ENCODE measurements at places on chromosomes 3 and 15.

- DNase-seq = no peak
Measured at GRCh38 chr15:66993874-66994696, 71.3 kb upstream of the SMAD3 start.

DNA sequence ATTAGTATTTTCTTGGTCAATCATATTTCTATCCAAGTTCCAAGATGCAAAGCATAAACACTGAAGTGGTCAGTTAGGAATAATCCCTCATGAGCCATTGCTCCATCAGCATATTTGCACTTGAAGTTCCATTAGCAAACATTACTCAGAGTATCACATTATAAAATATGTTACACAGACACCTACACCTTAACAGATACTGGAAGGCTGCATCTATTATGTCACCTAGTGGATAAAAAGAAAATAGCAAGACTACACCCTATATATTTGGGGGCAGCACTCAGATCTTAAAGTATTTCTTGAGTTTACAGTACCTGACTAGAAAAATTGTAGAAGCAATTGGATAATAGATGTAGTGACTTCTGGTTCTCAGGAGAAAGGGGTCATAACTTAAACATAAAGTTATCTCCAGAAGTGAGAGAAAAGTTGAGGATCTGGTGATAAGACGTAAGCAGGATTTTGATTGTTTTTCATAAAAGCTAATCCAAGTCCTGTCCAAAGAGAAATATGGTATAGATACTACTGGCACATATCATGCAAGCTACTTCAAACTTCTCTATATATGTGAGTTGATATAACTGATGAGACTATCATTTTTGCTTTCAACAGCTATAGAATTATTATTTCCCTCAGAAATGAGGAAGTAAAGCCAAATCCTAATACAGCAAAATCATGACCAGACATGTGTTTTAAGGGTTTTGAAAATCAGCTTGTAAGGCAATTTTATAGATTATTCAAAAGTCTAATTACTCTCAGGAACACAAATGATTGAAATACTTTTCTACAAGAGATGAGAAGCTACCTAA lies 422.2 kb downstream of the GBE1 start:
- no peak for DNase-seq

DNA sequence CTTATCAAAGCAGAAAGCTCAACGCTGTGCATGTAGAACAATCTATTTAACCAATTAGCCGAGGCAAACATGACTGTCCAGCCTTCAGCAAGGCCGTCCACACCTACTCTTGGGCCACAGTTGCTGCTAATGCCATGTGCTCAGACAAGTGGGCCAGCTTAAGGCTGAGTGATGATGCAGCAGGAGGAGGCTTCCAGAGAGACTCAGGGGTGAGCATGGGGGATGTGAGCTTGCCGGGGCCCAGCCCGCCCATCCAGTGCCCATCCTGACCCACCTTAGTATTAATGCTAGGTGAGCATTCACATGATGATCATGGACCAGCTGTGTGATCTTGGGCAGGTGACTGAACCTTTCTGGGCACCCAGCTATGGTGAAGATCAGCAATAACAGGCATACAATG lies 150.1 kb downstream of the TPRA1 start:
- DNase-seq = no peak

- no peak for DNase-seq
Measured at GRCh38 chr3:42961633-42962032, 17.5 kb upstream of the GASK1A start.

- DNase-seq = no peak
Measured at GRCh38 chr3:170953229-170953628, 44.8 kb upstream of the EIF5A2 start.

GRCh38 chr15:63369781-63370180 lies 11.9 kb downstream of the CA12 start:
- no peak for DNase-seq

DNA sequence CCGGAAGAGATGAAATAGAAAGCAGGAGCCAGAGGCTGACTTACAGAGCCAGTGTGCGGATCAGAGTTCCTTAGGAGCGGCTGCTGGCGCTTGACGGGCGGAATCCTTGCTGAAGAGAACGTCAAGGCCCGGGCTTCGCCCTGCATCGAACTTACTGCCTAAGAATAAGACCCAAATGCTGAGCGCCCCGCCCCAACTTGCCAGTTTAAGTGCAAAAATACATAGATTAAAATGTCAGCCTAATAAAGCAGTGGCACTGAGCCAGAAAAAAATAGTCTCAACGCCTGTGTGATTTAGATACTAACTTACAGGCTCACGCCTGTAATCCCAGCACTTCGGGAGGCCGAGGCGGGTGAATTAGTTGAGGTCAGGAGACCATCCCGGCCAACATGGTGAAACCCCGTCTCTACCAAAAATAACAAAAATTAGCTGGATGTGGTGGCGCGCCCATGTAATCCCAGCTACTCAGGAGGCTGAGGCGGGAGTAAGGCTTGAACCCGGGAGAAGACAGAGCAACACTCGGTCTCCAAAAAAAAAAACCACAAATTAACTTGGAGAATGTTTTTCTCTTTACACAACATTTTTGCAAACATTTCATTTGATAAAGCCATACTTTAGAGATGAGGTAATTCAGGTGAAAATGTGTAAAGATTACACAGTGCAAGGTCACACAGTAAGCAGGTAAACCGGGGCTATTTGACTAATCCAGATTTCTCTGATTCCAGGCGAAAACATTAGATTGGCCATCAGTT lies 1.2 kb upstream of the UBP1 start:
- DNase-seq = no peak

DNA sequence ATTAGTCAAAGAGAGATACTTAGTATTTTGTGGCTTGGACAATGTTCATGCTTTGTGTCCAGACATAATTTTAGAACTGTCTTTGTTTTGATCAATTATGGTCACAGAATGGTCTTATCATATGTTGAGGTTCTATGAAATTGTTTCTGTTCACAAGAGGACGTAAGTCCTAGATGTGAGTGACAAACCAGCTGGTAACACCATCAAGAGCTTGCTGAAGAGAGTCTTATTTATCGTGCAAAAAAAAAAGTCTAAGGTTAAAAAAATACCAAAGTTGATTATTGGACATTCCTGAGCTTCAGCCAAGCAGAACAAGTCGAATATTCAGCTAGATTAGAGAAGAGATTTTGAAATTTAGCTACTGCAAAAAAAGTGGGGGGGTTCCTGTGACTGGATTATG lies 495.9 kb upstream of the NAALADL2 start:
- DNase-seq = no peak

DNA sequence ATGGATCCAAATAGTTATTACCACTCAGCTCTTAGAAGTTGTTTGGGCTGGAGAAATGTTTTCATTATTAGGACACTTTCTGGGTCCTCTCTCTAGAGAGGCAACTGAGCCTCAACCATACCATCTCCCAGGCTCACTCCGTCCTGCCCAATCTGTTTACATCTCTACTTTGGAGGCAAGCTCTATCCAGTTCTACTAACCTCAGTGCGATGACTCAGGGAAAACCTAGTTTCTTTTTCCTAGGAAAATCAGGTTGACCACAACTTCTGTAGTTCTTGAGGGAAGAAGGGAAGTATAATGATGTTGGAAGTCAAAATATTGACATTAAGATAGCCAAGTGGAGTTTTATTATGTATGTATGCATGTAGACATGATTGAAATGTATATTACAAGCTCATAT lies 40.4 kb downstream of the LPP start:
- DNase-seq = no peak

DNA sequence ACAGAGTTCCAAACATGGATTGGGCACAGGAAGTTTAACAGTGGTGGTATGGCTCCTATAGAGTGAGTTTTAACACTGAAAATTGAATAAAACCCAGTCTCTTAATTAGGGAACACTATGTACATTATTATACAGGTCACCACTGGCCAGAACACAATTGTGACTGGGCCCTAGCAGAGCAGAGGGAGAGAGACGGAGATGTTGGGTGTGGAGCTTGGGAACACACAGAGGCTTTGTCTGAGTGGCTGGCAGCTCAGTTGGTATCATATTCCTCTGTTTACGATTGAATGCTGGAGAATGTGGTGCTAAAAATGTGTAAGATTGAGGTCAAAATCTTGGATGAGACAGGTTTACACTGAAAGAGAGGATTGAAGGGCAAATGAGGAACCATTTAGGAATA lies 6.8 kb upstream of the MOBP start:
- no peak for DNase-seq

DNA sequence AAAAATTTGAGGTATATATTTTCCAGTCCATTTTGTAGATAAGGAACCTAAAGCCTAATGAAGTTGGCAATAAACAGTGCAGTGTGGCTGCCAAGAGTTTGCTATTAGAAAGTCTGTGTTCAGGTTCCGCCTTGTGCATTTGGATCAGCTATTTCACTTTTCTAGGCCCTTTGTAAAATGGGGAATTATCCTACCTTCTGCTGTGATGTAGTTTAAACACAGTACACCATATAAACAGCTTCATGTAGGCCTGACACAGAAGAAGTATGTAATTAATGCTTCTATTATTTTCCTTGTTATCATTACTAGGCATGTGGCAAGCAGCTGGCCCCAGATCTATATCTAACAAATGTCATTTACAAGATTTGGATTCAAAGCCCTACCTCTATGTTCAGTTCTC lies 456.3 kb downstream of the GABRG3 start:
- no peak for DNase-seq

DNA sequence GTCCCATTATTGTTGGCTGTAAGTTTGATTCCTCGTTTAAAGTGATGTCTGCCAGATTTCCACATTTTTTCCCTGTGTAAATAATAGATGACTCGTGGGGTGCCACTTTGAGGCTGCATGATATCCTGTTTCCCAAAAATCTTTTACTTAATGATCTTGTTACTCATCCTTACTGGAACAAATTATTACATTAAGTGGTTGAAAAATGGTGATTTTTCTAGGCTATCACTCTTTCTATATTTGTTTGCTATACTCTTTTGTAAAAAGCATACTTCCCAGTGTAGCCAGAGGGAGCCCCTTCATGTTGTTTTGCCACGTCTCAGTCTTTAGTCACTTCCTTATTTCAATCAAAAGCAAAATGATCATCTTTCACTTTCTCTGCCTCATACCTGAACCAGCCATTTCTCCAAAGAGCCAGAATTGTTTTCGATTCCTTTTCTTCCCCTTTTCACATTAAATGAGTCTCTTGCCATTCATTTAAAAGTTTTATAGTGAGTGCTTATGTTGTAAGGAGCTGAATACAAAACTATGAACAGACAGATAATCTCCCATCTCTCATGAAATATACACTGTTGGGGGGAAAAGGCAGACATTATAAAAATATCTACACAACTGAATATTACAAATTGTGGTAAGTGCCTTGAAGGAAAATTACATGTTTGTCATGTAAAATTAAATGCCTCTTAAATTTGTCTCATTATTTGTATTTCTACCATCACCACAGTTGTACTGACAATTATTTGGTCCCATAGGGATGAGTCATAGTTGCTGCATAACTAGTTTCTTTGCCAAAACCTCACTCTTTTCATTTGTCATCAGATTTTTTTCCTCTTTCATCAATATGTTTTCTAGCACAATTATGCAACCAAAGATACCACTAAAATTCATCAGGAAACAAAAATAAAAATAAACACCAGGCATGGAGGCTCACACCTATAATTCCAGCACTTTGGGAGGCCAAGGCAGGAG lies 41.5 kb downstream of the ADGRG7 start:
- DNase-seq = no peak

DNA sequence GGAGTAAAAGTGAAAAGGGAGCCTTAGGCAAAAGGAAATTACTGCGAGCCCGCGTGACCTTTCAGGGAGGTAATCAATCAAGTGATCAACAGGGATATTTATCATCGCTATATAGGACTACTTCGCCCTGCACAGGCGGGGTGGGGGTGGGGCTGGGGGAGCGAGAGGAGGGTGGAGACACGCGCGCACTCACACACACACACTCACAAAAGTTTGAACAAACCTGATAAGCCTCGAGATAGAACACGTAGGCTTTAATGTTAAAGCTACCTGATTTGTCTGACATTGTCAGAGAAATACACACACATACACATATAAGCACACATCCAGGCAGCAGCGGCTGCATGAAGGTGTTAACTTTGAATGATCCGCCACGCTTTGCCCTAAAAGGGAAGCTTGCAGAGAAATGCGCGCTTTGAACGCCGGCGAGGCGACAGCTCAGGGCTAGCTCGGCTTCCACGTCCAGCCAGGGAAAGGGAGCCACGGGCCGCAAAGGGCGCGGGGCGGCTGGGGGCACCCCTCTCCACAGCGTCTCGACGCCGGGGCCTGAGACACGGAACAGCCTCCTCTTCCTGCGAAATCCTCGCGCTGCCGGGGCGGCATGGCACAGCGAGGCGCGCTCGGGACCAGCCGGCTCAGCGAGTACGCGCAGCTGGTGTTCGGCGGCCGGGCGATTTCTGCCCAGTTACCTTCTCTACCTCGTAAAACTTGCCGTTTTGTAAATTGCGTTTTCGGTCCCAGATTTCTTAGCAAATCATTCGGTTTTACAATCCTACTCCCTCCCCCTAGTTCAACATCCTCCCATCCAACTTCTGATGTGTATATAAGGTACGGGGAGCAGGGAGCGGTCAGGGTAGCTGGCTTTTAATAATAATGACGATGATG lies 4.8 kb upstream of the MECOM start:
- no peak for DNase-seq

DNA sequence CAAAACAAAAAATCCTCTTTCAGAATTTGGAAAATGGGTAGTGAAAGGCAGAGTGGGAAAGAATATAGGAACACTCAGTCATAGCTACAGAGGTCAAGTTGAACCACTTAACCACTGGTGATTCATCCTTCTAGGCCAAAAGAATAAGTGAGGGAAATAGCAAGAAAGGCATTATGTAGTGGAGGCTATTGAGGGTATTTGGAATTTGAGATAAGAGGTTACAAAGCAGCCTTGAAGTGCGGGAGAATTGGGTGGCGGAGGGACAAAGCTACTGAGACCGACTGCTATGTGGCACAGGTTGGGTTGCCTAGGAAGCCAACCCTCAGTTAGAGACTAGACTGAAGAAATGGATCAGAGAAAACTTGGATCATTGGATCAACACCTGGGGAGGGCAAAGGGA lies 109.5 kb downstream of the SYNPR start:
- no peak for DNase-seq

DNA sequence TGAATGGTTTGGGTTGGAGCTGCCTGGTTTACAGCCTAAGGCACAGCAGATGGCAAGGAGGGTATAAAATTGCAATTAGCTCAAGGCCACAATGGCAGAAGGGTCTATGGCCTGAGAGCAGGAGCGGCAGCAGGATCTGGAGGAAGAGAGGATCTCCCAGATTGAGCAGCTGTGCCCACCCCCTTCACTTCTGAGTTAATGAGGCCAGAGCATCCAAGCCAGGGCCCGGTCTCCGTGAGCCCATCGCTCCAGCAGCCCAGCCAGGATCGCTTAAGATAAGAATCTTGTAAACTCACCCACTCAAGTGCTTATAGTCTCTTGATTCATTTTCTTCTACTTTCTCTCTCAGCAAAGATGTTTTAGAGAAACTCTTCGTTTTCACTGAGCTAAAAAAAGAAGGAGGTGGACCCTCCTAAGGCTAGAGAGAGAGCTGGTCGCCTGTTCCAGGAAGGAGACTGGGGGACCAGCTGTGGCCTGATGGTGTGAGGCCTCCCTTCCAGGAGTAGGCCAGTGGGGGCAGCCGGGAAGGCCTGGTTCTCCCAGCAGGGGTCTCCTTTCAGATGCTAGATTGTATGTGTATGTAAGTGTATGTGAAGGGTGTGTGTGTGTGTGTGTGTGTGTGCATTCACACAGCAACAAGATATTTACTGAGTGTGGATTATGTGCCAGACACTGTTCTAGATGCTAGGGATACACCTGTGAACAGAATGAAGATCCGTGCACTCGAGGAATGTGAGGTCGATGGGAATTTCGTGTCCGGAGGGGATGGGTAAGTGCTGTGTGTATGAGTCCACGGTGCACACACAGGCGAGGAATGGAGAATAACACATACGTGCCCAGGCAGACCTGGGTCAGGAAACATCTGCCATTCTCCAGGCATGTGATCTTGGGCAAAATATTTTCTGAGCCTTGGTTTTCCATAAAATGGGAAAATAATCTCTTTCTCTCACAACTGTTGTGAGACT lies 18.6 kb downstream of the MAGEF1 start:
- DNase-seq = no peak
